AG10803 (cell line): ENCODE measurements at places on chromosomes 3 and 15.

DNA sequence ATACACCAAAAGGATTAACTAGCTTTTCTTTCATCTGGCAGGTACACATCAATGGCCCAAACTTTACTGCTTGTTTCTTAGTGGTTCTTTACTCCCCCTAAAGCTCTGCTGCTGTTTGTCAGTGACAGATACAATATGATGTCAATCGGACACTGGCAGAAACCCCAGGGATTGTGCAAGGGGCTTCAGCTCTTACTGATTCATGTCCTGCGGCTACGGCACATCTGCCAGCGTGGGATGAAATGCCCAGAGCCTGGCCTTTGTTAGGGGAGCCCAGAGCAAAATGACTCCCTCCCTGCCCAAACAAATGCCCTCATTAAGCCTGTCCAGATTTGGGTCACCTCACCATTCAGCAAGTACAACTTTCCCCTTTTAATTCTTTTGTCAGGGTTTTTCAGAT lies 28.3 kb downstream of the SRP14 start:
- DNase-seq = peak; percentile 94

- DNase-seq = peak; percentile 78
Observed at GRCh38 chr3:20056725-20057611, 16.7 kb downstream of the KAT2B start.

DNA sequence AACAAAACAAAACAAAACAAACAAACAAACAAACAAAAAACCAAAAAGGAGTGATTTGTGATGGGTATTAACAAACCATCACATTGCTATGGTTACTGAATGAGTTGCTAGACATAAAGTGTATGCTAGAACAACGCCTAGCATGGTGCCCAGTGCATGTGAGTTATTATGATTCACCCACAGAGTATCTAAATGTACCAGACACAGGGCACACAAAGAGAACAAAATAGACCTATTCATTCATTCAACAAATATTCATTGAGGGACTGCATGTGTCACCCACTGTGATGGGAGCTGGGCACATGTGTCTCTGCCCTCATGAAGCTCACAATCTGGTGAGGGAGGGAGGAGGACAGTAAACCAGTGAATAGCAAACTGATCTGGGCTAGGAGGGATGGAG lies 11.6 kb upstream of the ACAN start:
- DNase-seq = no peak

- no peak for DNase-seq
Observed at GRCh38 chr3:129233538-129233937, 15.9 kb upstream of the COPG1 start.

GRCh38 chr15:66714543-66714981 lies 12.5 kb downstream of the SMAD6 start:
- peak; percentile 65 for DNase-seq

DNA sequence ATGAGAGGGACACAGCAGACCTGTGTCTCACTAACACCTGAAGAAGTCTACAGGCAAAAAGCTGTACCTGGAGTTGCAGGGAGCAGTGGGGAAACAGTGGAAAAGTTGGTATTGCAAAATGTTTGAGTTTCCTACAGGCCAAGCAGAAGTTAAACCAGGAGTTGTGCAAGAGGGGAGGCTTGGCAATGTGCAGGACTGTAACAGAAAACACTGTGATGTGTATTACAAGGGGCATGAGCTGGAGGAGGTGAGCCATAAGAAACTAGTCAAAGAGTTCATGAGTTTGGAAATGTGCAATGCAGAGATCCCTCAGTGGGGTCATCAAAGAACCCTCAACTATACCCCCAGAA lies 47.1 kb upstream of the SERPINI2 start:
- no peak for DNase-seq

DNA sequence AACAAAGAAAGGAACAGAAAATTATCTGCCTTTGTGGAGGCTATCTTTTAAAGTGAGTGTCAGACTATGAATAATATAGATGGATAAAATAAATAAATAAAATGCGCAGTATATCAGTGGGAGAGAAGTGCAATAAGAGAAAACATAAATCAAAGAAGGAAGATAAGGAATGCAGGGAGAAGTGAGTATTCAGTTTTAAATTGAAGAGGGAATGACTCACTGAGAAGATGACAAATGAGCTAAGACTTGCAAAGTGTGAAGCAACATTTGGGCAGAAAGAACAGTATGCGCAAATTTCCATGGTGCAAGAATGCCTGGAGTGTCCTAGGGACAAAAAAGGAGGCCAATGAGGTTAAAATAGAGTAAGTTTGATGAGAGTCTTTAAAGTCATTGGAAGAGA lies 1300.1 kb upstream of the ALCAM start:
- DNase-seq = peak; percentile 36

- no peak for DNase-seq
Observed at GRCh38 chr3:140910860-140911259, 30.8 kb upstream of the SLC25A36 start.

GRCh38 chr3:177362626-177363025 lies 165.3 kb upstream of the TBL1XR1 start:
- no peak for DNase-seq

- no peak for DNase-seq
Observed at GRCh38 chr3:108044699-108045098, 46.1 kb downstream of the CD47 start.

DNA sequence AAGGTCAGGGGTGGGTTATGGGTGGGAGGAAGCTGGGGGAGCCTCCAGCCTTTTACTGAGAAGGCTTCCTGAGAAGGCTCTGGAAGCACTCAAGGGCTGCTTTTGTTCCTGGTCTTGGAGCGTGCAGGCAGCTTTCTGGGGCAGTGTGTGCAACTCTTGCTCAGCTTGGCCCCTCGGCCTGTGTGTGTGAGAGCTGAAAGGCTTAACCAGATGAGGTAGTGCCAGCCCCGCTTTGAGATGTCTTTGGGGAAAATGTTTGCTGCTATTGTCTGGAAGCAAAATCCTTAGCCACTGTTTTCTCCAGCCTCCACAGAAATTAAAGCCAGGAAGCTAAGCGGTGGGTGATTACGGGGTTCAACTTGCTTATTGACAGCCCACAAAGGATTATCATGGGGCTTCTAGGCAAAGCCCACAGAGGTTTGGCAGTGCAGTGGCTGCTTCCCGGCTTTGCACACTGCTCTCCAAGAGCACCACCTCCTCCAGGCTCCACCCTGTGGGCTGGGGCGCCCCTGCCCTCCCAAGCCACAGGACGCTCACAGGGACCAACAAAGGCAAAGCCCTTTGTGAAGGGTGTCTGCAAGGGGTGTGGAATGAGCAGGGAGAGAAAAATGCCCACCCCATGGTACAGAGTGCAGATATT lies 121.7 kb upstream of the TLE3 start:
- DNase-seq = no peak

- no peak for DNase-seq
Observed at GRCh38 chr15:80161468-80162016, 8.7 kb downstream of the FAH start.

DNA sequence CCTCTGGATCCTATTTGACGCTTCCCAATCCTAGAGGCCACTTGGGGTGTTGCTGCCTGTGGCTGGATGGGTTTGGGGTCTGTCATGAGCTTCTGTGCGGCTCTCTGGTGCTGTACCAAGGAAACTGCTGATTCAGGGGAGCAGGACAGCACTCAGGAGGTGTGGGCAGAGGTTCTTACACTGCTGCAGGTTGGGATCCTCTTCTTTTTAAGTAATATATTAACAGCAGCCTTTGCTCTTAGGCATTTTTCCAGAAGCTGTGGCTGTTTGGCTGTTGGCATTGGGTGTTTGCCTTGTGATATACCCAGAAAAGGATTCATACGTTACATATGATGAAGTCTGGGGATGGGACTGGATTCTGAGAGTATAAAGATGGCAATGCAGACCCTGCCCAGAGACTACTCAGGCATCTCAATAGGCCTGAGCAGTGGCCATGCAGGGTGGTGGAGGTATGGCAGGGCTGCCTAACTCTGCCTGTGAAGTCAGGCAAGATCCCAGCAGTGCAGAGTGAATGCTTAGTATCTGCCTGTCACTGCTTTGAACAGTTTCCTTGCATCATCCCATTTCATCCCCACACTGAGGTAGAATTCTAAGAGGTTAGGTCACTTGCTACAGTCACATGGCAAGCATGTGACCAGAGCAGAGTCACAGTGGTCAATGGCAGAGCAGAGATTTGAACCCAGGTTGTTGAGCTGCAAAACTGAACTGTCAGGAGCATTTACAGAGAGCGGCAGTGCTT lies 3.9 kb downstream of the ABHD6 start:
- no peak for DNase-seq

DNA sequence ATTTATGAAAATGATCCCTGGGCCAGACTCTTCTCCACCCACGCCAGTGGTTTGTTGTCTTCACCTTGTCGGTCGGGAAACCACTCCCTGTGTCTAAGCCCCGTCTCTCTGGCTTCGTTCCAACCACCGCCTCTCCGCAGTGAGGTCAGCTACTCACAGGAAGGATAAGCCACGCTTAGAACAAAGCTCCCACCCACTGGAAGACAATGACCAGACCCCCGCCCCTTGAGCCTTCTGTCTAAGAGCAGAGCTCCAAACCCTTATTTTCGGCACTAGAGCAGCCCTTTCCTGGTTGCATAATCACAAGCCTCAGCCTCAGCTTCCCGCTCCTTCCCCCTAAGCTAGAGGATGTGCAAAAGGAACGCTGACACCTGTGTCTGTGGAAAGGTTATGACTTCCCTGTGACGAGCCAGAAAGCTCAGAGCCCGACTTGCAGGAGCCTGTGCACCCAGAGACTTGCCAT lies 114.9 kb upstream of the MEF2A start:
- DNase-seq = peak; percentile 29

- DNase-seq = no peak
Observed at GRCh38 chr3:104614564-104614963, 752.1 kb upstream of the ALCAM start.

DNA sequence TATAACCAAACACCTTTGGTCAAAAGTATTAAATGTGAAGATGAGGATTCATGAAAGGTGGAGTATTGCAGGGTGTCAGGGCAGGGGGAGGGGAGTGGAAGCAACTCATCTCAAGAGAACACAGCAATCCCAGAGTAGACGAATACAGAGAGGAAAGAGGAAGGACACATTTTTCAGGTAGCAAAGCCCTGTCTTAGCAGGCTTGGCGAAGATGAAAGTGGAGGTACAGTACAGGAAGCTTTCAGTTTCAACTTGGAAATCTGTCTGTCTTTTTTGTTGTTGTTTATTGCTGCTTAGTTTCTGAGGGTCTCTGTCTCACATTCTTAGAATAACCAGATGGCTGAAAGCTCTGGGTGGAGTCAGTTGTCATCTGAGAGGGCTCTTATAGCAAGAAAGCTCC lies 80.8 kb upstream of the GPR149 start:
- DNase-seq = no peak

DNA sequence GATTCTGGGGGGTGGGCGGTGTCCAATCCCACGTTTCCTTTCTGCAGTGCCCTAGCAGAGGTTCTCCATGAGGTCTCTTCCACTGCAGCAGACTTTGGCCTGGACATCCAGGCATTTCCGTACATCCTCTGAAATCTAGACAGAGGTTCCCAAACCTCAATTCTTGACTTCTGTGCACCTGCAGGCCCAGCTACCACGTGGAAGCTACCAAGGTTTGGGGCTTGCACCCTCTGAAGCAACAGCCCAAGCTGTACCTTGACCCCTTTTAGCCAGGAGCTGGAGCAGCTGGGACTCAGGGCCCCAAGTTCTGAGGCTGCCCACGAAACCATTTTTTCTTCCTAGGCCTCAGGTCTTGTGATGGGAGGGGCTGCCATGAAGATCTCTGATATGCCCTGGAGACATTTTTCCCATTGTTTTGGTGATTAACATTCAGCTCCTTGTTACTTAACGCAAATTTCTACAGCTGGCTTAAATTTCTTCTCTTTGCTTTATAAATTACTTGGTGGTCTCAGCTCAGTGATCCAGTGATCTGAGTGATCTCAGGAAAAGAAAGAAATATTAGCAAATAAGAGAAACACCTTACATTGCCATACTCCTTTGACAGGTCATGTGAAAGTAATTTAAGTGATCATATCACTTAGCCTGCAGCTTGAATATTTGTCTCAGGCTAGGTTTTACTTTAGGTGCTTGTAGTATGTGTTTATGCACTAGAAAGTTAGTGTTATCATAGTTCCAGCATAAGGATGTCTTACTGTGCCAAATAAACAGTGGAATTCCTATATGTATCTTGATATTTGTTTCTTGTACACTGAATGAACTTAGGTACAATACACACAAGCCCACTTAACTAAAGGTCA lies 3.0 kb downstream of the SNAP23 start:
- no peak for DNase-seq

GRCh38 chr15:76058714-76059319 lies 968 bp upstream of the TMEM266 start:
- no peak for DNase-seq

GRCh38 chr3:32316976-32317375 lies 74.7 kb upstream of the CMTM7 start:
- DNase-seq = no peak

- peak; percentile 64 for DNase-seq
Observed at GRCh38 chr3:130905551-130905950, 11.7 kb downstream of the ATP2C1 start.

DNA sequence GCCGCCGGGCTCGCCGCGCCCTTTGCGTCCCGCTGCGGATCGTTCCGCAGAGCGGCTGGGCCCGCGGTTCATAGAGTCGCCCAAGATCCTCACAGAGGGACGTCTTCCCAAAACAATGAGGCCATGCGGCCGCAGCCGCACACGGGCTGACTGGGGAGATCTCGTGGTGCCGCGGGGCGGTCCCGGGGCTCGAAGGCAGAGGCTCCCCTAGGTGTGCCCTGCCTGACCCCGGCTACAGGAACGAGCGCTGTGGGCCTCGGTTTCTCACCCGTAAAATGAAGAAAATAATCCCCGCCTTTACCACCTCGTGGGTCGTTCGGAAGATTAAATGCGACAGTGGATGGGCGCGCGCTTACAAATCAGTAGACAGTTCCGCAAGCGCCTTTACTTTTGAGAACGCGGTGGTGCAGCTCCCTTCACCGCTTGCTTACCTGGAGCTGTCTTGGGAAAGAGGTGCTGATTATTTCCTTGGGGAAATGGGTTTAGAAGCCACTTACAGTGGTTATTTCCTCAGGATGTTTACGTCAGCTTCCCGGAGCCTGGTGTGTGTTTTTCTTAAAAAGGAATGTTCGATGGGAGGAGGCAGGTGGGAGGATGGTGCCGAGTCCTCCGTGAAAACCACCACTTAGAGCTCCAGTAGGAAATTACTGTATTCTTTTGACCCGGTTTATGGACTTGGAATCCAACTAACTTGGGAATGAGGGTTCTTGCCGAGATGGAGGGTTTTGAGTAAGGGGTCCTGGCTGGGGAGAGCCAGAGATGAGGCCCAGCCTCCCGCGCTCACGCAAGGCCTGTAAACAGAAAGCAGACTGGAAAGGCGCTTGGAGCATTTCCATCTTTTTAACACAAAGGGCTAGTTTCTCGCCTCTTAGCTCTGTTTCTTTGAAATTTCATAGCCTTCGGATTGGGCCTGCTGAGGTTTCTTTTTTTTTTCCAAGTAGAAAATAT lies 1.9 kb upstream of the MEX3B start:
- DNase-seq = no peak

GRCh38 chr3:124966521-124967445 lies 32.2 kb upstream of the MUC13 start:
- DNase-seq = no peak

GRCh38 chr15:72358650-72359171 lies 17.1 kb downstream of the HEXA start:
- DNase-seq = peak; percentile 86
